ENCODE measurements at places on chromosomes 12 and 14. TPM values are rescaled to one million over a fixed set of nuclear protein-coding genes. Genes with fewer than 3 reads are reported as not detected.

- no peak for DNase-seq
Observed at GRCh38 chr12:26118308-26118707, 6.5 kb downstream of the BHLHE41 start.

DNA sequence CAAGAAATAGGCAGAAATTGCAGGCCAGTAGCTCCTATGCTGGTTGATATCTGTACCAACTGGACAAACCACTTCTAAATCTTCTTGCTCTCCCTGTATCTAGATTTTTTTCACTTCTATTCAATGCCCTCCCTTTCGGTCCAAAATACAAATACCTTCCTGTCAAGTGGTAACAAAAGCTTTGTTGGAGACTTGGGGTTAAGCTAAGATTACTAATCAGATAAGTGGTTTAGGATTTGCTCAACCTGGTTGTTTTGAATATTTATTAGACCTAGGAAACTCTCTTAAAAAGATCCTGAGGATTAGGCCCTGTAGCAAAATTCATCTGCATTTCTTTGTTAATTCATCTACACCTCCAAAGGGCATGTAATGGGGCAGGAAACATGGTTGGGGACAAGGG, 410.1 kb downstream of the NAV3 start:
- no peak for DNase-seq

The ORAI1 gene
- 16.9 TPM for polyA plus RNA-seq

DNA sequence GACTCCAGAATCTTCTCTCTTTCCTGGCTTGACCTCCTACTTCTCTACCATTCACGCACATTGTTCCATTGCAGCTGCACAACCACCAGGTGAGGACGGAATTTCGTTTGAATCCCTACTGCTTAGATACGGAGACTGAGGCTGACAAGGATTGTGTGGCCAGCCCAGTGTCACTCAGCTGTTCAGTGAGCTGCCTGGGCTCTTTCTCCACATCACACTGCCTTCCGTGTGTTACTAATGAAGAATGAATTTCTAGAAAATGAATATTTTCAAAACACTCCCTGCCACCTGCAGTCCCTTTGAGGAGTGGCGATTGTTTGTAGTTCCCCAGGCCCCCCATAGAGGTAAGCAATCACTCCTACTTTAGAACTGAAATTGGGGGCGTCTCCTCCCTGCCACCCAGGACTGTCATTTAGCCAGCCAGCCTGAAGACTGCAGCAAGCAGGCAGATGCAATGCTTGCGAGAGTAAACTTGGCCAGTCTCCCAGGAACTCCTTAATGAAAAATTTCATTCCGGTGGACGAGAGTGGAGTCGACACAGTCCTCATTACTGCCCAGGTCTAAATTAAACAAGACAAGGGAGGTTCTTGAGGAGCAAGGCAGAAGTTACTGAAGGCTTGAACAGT, 239.7 kb downstream of the SLC41A2 start:
- DNase-seq: no peak

The KLRB1 gene
- polyA plus RNA-seq: 6.8 TPM

- DNase-seq: no peak
Observed at GRCh38 chr14:53448682-53449081, 295.6 kb upstream of the DDHD1 start.

- DNase-seq: no peak
Observed at GRCh38 chr12:66024949-66025348, 105.6 kb downstream of the LLPH start.

DNA sequence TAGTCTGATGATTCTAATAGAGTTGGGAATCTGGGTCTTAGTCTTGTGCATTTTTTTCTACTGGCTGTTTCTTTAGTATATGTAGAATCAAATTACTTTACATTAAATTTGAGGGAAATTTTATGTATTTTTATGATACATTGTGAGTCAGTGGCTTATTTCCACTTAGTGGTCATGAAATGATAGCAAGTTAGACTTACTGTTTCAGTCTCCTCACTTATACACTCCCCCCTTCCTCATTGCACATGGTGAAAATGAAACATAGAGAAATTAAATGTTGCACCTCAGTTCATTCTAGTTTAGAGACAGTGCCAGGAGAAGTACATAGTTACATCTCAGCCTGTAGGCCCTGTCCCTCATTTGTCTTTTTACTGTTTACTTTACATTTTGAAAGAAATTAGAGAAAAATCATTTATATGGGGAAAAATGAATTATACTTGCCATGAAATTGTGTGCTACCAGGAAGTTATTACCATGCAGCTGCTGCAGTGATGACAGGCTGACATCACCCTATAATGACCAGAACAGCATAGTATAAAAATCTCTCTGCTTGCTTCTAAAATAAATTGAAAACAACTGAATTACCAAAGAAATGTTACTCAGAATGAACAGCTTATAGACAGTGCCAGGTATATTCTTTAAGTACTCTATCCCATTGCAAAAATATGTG, 113.2 kb downstream of the TRMT5 start:
- no peak for DNase-seq

DNA sequence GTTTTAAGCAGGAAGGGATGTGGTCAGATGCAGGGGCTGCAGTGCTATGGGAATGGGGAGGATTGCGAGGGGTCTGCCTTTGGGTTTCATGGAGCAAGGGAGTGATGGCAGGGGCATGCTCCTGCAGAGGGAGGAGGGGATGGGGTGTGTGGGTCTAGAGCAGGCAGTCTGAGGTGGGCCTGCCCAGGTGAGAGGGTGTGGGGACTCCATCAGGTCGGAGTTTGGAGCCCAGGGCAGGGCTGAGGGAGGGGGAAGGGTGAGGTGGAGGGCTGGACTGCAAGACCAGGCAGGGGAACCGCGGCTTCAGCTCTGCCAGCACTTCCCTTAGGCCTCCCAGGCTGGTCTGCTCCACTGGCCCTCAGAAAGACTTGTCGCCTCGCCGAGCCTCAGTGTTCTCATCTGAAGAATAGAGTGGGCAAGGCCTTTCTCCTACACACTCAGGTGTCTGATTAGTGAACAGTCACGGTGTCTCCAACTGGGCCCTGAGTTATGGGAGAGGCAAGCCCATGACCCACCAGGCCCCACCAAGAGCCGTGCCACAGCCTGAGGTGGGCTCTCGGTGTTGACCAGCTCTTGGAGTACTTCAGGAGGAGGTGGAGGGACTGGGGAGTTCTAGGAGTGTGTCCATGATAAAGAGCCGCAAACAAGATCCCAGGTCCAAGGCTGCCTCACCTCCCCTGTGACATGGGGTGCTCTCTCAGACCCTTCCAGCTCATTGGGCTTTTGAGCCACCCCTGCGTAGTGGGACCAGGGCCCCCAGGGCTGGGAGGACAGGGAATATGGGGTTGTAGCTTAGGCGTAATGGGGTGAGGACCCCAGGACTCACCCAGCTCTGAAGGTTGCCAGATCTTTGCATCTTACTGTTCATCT, 20.1 kb upstream of the KRT80 start:
- no peak for DNase-seq

- no peak for DNase-seq
Observed at GRCh38 chr14:88507208-88507607, 47.6 kb downstream of the PTPN21 start.

The DPF3 gene
- 4.7 TPM for polyA plus RNA-seq

DNA sequence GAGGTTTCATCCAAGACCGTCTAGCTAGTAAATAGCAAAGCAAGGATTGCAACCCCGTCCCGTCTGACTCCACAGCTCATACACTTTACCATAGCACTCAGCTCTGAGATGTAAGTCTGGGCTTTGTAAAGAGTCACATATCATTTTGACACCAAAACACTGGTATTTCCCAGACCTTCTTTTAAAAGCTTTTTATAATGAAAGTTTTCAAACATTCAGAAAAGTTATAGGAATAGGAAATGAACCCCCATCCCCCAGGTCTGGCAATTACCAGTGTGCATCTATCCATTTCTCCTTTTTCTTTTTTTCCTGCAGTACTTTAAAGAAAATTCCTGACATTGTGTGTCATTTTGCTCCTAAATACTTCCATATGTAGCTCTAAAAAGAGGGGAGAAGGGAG, 183.6 kb upstream of the CCND2 start:
- DNase-seq: no peak

DNA sequence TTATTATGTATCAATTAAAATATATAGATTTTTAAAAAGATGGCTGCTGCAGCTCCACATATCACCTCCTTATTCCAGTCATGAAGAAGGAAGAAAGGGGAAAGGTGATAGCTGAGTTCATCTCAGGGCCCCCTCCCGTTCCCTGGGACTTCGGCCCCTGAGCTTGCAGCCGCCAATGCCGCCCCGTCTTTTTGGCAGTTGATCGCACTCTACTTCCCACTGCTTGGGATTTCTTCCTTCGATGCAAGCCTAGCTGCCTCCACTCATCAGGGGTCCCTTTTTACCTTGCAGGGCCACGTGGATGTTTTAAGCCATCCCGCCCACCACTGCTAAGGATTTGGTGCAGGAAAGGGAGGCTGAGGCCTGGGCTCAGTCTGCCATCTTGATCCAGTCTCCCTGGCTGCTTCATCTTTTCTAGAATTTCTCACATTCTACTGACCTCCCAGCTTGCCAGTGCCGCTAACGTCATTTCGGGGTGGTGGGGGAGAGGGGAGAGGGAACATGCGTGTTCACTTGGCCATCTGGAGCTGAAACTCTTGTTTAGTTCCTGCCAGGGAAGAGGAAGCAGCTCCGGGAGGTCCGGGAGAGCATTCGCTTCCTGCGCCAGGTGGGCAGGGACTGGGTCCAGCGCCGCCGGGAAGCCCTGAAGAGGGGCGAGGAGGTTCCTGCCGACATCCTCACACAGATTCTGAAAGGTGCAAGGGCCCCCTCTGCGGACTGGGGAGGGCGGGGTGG, 31.3 kb downstream of the CYP46A1 start:
- no peak for DNase-seq
